Stimulated activated CD4-positive, alpha-beta T cell treated with anti-CD3 and anti-CD28 coated beads, Interleukin-4, amount 100 ng/mL, for 24 hours (primary cell): ENCODE measurements at places on chromosomes 6 and 20.
A peak's percentile ranks its signal among the peaks of the same experiment; 100 is the strongest.

- no peak for DNase-seq
These were observed 20.2 kb downstream of the EYA2 start for GRCh38 chr20:46914789-46915379.

GRCh38 chr6:42511803-42512422 lies 51.9 kb upstream of the UBR2 start:
- DNase-seq, result no peak

DNA sequence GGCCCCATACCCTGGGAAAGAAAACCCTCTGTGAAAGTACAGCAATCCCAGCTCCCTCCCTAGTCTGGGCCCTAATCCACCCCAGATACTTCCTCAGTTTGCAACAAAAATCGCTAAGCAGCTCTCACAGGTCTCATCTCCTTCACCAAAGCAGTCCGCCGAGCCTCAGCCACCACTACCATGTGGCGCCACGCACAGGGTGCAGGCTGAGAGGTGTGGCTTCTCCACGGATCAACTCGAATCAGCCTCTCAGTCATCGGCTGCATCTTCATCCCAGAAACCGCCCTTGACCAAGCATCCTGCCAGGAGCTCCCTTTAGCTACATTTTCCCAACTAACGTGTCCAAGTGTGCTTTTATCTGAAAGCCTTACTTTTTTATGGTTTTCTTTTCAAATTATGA lies 50.7 kb downstream of the ANKRD60 start:
- no peak for DNase-seq

DNA sequence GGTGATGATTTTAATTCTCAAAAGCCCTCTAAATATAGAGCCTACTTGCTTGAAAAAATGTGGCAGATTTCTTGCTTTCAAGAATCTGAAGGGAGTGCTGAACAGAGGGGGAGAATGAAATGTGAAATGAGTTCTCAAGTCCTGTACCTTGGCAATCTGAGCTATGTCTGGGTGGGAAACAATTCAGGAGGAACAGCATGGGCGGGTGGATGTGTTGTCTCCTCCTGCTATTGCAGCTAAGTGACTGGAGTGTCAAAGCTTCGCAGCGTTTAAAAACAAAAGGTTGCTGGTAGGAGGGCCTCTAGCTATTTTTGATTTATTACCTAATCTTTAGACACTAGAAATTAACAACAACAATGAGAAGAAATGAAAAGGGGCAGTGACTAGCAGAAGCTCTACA lies 102.5 kb upstream of the ARG1 start:
- no peak for DNase-seq

GRCh38 chr6:35967076-35967774 lies 46.3 kb upstream of the SRPK1 start:
- DNase-seq, result no peak

- no peak for DNase-seq
These were observed 41.1 kb upstream of the SPACA1 start for GRCh38 chr6:88006557-88006956.

- no peak for DNase-seq
These were observed 90.9 kb upstream of the MAP7 start for GRCh38 chr6:136641166-136641565.

- no peak for DNase-seq
These were observed 37.4 kb downstream of the JAG1 start for GRCh38 chr20:10636326-10636818.

- no peak for DNase-seq
These were observed 192.7 kb downstream of the ARHGAP18 start for GRCh38 chr6:129517288-129517687.

GRCh38 chr6:128847431-128848210 lies 35.3 kb upstream of the LAMA2 start:
- DNase-seq, result no peak

DNA sequence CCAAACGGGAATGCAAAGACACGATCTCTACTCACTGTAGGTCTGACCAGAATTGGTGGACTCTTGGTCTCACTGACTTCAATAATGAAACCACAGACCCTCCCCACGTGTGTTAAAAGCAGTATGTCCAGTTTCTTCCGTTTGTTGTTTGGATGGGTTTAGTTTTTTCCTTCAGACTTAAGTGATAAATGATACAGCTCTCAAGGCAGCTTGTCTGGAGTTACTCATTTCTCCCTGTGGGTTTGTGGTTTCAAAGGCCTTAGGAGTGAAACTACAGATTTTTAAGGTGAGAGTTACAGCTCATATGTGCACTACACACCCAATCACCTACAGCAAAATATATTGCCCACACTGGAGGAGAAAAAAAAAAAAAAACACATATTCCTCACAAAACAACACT lies 86.7 kb upstream of the STMND1 start:
- peak; percentile 38 for DNase-seq

DNA sequence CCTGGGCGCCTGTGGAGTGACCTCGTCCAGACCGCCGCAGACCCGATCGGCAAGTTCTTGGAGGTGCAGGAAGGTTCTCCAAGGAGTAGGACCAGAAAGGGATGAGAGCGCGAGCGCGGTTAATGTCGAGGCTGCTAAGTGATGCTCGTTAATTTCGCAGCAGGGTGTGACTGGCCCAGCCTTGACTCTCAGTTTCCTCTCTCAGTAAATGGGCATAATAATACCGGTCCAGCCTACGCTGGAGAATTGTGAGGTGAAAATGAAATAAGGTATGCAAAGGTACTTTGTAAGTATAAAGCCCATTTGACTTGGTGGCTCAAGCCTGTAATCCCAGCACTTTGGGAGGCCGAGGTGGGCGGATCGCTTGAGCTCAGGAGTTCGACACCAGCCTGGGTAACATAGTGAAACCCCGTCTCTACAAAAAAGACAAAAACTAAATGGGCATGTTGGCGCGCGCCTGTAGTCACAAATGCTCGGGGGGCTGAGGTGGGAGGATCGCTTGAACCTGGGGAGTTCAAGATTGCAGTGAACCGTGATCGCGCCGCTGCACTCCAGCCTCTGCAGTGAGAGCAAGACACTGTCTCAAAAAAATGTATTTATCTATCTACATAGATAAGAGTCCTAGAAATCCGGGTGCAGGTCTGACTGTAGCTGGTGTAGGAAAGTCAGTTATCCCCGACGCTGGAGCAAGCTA lies 634 bp upstream of the BTBD9 start:
- DNase-seq, result no peak

DNA sequence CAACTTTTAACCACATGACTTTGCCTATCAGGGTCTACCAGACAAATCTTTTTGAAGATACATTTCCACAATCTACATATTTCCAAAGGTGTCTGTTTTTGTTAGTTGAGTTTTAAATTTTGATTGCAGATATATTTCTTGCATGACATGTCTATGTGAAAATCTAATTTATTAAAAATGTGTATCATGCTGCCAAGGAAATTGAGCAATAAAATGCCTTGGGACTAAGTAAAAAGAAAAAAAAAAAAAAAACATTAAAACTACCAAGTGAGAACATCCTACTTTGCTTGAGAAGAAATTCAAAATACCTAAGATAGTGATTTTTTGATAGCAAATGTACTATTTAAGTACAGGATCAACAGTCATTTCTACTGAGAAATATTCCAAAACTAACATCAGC lies 17.7 kb downstream of the SLC17A5 start:
- DNase-seq, result no peak

GRCh38 chr20:12535316-12535715 lies 473.5 kb upstream of the SPTLC3 start:
- no peak for DNase-seq

DNA sequence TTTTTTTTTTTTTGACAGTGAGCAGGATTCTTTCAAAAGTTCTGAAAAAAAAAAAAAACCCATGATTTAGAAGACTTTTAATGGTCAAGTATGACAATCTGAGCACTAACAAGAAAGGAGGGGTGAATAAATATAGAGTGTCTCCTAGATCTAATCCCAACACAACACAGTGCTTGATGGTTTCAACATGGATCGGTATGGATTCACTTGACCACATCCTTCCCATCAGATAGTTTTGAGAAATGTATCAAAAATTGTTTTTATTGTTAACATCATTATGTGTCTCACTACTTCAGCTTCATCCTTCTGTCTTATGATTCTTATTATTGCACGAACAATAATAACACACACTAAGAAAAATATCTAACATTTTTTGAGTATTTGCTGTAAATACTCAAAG lies 21.0 kb downstream of the KIF13A start:
- DNase-seq, result no peak

DNA sequence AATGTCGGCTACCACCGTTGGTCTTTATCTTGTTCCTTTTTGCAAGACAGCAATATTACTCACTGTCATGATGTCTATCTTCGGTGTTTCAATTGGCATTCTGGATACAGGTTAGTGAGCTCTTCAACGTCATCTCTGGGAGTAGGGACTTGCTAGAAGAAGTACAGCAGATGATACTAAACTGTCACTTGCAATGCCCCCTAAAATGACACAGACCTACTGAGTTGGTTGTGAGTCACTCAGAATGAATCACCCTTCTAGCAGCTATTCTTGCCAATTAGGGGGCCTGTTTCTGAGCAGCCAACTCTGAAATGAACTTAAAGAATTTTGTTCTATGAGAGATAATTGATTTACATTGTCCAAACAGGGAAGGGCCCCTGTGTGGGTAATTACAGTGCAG lies 176.5 kb downstream of the SLC16A10 start:
- DNase-seq, result peak; percentile 19

GRCh38 chr6:32570363-32570905 lies 19.2 kb downstream of the HLA-DRB1 start:
- DNase-seq, result no peak

GRCh38 chr6:84897988-84898594 lies 133.7 kb upstream of the TBX18 start:
- DNase-seq, result no peak

DNA sequence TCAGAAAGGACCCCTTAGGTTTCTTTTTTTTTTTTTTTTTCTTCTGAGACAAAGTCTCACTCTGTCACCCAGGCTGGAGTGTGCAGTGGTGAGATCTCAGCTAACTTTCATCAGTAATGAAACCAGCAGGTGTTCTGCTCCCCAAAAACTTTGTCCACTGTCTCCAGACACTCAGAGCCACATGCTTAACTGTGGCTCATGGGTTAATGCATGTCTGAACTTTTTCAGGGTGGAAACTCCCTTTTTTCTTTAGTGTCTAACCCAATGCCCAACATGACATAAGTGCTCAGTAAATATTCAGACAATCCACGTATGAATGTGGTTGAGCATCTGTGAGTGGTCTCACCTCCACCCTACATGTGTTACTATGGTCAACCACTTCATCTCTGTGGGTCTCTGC lies 45.4 kb downstream of the MYB start:
- DNase-seq, result no peak

GRCh38 chr20:38842558-38842981 lies 37.1 kb downstream of the PPP1R16B start:
- DNase-seq, result peak; percentile 81

- DNase-seq, result no peak
These were observed 422.9 kb upstream of the CHD6 start for GRCh38 chr20:42041000-42041565.

DNA sequence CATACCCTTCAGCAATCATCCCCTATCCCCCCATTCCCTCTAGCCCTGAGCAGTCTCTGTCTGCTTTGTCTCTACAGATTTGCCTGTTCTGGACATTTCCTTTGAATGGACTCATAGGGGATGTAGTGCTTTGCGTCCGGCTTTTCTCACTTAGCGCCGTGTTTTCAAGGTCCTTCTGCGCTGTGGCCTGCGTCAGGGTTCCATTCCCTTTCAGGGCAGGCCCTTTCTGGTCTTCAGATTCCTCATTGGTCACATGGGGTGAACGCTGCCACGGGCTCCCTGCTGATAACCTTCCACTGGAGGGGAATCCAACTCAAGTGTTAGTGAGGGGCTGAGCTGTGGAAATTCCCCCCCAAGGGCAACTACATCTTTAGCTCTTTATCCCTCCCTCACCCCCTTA lies 36.4 kb upstream of the APCDD1L start:
- DNase-seq, result no peak

DNA sequence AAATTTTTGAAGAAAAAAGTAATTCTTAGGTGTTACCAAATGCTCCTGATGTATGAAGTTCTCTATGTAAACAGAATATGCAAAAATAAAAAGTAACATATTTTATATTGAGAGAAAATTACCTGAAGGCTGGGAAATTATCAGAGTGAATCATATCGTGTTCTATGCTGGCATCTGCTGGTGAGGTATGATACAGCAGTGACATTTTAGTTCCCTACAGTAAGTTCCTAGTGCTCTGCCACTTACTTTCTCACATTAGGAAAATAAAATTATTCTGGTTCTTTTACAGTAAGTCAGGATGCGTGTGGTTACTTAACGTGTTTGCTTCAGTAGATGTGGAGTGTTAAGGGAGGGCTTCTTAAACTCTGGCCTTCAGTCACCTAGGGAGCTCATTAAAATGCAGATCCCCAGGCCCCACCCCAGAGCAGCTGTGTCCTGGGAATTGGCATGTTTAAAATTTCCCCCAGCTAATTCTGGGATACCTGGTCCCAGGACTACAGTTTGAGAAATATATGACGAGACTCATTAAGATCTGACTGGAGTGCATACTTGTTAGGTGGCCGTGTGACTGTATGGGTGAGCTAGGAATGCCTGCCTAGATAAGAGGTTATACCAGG lies 3.2 kb downstream of the ACTR5 start:
- DNase-seq, result peak; percentile 32

DNA sequence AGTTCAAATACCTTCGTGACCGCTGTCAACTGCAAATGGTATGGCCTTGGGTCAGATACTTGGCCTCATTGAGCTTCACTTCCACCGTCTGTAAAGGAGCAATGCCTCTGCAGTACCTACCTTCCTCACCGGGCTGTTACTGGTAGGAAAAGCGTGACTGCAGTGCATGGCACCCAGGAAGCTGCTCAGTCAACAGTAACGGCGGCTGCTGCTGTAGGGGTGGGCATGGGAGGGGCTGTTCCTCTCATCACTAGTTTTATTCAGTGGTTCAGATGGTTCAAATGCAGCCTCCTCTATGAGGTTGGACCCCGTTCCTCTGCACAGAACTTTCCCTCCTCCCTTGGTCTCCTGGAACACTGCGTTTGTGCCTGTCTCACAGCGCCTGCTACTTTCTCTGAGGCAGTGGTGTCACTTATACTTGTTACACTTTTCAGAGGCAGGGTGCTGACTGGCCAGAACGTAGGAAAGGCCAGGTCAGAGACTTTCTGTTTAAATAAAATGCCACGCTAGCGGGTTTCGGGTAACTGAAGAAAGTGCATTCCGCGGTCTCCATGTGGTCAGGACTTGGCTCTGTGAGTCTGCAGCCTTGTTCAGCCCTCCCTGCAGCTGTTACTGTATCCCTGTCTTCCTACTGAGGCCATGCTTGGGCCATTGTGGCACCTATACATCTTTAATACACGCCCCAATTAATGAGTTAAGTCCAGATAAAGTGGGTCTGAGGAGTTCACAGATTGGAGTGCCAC lies 279.6 kb downstream of the NRN1 start:
- no peak for DNase-seq

- no peak for DNase-seq
These were observed 39.3 kb upstream of the IL20RA start for GRCh38 chr6:137084090-137084489.
